ENCODE measurements at places on chromosomes 2 and 18.

DNA sequence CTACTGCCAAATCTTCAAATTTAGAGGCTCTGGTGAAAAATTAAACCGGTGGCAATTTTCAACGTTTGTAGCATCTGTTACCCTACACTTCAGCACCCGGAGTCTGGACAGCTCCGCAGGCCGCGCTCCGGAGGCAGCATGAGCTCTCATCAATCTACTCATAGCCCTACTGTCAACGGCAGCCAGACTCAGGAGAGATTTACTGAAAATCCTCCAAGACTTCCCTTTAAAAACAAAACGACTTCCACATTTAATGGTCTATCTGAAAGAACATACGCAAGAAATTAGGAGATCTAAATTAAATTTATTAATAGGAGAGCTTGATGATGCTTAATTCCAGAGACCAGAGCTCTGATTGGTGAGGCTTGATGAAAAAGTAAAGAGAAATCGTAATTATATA, 970 bp upstream of the ADCYAP1 start:
- DNase-seq: peak; percentile 44

DNA sequence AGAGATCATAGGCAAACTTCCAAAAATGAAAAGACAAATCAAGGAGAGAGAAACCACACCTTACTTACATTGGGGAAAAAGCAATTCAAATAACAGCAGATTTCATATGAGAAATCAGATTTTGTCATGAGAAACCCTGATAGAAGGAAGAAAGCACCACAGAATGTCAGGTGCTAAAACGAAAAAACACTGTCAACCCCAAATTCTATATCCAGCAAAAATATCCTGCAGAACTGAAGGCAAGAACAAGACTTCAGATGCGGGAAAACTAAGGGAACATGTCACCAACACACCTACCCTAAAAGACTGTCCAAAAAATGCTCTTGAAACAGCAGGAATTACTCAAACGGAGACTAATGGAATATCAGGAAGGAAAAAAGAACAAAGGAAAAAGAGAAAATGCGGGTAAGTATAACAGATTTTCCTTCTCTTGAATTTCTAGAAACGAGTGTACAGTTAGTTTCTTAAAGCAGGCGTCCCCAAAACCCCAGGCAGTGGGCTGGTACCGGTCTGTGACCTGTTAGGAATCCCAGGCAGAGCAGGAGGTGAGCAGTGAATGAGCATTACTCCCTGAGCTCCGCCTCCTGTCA, 7.3 kb upstream of the ID2 start:
- no peak for DNase-seq

- no peak for DNase-seq
These were observed 60.1 kb downstream of the GBX2 start for GRCh38 chr2:236107942-236108625.

DNA sequence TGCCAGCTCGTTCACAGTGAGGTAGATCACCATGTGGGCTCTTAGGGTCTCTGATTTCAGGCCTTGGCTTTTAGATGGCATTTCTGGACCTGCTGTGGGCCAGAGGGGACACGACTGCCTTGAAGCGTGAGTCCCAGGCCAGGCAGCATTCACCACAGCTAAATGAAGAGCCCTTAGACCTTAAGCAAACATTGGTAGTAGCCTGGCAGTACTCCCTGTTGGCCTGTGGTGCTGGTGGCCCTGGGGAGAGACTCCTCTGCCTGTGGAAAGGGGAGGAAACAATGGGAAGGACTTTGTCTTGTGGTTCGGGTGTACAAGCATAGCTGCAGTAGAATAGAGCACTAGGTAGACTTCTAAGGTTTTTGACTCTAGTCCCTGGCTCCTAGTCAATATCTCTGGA, 456.0 kb upstream of the DCC start:
- DNase-seq: no peak

DNA sequence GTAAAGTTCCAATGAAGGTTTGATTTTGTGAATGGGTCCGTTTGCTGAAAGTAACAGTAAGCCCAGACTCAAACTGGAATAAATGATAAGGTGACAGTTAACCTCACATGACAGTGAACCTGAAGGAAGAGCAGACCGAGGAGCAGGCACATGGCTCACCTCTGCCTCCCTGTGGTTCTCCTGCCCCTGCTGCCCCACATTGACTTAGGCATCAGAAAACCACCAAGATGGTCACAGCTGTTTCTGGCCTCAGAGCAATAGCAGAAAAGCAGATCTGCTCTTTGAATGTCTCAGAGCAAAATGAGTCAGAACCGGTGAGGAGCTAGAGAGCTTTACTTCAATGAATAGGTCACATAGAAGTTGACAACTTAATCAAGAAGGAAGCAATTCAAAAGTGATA, 487.6 kb downstream of the METTL4 start:
- no peak for DNase-seq

DNA sequence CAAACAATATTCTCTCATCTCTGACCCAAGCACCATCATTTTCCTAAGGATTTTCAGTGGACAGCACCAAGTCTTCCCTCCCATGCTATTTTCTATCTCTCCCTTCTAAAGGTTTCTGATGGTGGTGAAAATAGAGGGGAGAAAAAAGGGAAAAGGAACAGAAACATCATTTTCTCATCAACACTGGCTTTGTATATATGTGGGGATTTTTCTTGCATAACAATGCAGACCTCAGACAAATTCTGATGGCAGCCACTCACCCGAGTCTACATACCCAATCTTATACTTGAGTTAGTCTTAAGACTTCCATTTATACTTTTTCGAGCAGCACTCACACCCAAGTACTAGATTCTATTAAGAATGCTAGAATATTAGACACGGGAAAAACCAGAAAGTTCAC, 95.8 kb downstream of the TMEM163 start:
- DNase-seq: no peak

DNA sequence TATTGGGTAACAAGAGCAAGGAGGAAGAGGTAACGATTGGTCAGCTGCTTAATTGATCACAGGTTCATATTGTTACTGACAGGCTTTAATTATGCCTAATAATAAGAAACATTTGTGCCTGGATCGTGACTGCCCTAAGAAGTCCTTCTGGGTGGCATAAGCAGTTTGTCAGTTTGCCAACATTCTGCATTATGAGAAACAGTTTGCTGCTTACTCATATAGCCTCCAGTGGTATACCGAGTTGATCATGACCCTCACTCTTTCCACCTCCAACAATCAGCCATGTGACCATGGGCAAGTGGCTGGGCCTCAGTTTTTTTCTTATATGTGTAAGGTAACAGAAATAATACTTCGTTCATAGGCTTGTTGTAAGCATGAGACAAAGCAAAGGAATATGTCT, 96.6 kb upstream of the CABLES1 start:
- no peak for DNase-seq

DNA sequence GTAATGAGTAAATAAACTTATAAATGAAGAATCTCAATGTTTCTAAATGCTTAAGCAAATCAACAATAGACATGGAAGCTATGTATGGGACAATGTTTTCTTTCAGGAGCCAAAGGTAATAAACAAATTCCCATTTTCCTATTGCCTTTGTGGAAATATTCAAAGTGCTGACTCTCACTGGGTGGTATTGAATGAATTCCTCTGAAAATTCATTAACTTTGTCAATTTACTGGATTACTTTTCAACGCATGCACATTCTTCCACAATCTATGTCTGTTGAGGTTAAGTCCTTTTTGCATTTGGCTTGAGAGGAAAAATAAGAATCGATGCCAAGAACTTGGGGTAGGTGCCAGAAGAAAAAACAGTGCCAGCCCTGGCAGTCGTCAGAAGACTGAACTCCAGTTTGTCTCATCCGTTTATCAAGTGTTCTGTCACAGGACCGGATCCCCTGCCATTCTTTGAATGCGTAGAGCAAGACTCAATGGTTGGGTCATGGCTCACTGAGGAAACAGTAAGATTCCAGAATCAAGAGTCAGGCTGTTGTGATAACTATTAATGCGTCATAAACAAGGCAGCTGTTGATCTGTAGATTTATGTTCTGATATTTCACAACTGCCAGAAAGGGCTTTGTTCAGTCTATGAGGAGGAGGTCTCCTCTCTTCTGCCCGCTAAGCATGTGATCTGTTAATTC, 133.3 kb downstream of the GFPT1 start:
- DNase-seq: peak; percentile 69

DNA sequence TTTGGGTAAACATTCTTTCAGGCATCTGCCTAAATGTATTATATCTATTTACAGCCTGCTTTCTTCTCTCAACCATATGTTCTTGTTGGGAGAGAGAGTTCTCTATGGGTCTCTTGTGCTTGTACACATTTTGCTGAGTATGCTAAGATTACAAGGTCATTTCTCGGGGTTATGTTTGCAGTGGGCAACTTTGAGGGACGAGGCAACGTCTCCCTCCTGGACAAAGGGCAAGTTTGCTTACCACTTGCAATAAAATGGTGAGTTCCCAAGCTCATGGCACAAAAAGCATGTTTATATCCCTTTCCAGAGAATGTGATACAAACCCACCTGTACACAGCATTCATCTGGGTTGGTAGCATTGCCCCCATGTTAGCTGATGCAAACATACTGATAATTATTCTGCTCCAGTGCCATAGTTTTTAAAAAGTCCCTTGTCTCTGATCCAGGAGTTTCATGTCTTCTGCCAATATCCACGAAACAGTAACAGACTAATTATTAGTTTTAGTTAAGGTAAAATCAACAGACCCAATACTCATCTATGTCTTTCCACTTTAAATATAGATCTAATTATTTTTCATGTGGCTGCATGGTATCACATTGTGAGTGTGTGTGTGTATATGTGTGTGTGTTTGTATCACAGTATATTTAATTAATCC, 84.2 kb upstream of the MAPK4 start:
- no peak for DNase-seq

GRCh38 chr2:69831354-69831905, 2.0 kb downstream of the GMCL1 start:
- no peak for DNase-seq

DNA sequence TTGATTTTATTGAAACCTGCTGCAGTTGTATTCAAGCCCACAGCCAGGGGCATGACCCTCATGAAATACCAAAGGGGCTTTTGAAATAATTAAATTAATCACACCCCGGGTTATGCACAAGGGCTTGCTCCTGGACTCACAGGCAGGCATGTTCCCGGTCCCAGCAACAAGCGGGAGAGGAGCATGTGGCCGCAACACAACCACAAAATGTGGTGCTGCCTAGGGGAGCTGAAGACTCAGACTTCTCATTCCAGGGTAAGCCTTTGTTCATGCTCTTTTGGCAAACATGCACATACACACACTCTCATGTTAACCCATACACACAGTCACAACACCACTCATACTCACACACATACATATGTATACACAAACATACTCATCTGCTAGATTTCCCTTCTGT, 233.7 kb upstream of the SMAD2 start:
- no peak for DNase-seq

DNA sequence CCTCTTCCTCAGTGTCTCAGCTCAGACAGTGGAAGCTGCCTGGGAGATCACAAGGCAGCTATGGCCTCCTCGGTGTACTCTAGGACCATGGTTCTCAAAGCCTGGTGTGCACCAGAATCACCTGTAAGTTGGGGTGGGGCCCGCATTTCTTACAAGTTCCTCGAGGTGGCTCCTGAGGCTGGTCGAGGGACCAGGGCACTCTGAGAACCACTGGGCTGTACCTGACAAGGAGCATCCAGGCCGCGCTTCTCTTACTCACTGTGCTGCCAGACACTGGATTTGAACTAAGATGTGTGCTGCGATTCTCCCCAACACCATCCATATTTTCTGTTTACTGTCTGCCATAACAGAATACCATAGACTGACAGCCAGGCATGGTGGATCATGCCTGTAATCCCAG, 59.5 kb downstream of the DIPK1C start:
- DNase-seq: no peak

DNA sequence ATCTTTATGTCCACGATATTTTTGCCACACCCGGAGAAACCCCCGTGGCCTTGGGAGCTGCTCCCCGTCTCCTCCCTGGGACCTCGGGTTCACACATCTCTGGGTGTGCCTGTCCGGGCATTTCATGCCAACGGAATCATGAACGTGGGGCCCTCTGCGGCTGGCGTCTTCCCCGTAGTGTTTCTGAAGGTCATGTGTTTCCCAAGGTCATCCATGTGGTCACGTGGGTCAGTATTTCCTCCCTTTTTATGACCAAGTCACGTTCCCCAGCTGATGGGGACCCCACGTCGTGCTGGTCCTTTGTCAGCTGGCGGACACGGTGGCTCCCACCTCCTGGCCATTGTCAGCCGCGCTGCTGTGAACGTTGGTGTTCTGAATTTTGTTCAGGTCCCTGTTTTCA, 135.7 kb downstream of the NFATC1 start:
- DNase-seq: peak; percentile 20

DNA sequence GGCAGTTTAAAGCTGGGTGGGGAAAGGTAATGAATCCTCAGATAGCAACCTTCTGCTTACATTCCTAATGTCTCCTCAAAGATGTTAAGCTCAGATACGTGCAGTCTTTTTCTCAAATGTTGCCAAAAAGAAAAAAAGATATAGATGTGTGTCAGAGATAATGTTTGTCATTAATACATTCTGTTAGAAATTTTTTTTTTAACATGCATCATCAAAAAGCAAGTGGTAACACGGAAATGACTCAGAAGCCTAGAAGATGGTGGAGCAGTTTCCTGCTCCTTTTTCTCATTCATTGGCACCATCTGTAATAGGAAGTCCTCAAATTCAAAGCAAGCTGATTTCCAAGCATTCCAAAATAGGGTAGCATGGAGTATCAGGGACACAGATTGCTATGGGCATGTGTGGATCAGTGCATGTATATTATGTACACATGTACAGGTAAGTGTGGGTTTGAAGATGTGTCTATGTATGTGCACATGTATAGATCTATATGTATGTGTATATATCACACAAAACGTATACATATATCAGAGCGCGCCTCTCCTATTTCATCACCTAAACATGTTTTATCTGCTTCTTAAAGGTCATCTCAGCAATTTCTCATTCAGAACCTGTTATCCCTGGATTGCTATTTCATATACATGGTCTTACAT, 79.9 kb upstream of the ITGB6 start:
- no peak for DNase-seq

- no peak for DNase-seq
These were observed 26.0 kb downstream of the SOS1 start for GRCh38 chr2:39094717-39095363.

GRCh38 chr18:76875390-76876325, 53.3 kb downstream of the ZNF236 start:
- DNase-seq: peak; percentile 55

DNA sequence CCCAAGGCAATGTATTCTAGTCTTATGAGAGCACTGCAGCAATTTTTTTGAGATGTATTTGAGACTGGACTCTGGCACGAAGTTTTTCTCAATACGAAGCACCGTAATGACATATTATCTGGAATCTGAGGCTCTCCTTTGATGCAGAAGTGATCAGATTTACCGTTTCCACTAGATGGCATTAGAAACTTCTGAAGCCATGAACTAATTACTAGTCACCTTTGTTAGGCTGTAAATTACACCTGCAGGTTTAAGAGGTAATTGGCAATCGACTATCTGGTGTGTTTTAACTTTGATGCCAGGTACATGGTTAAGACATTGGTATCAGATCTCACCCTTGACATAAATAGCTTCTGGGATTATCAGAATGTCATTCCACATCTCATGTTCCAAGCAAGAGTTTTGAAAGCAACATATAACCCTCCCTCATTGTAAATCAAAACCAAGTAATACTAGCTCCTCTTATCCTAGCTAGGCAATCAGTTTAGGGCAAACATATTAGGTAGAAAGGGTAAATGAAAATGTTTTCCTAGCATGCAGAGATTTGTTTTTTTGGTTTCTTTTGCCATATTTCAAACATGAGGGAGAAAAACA, 254.6 kb upstream of the SPRED2 start:
- no peak for DNase-seq

Measured in right cardiac atrium (tissue), 5 donors.